ENCODE measurements at places on chromosomes 3 and 15. TPM values are rescaled to one million over a fixed set of nuclear protein-coding genes. Genes with fewer than 3 reads are reported as not detected.

Gene WDR53
- 8.9 TPM for total RNA-seq

Gene TGM5
- not detected for total RNA-seq

Gene ZNF660
- 0.50 TPM for total RNA-seq

Gene LDHAL6B
- total RNA-seq, result not detected

Gene SAMMSON
- not detected for total RNA-seq

Gene RAB43
- 15.6 TPM for total RNA-seq

Gene CLDN18
- total RNA-seq, result not detected

Gene NPAP1
- total RNA-seq, result not detected

Gene TLR9
- total RNA-seq, result under 0.01 TPM

Gene FSTL1
- 672 TPM for total RNA-seq

Gene FAM107A
- 48.1 TPM for total RNA-seq

Gene ITIH1
- not detected for total RNA-seq

Gene OIP5
- 16.9 TPM for total RNA-seq

Gene EDEM1
- 61.6 TPM for total RNA-seq

Gene CCR3
- not detected for total RNA-seq

Gene LMAN1L
- under 0.01 TPM for total RNA-seq

Gene PRICKLE2
- total RNA-seq, result 9.2 TPM

Gene DLL4
- total RNA-seq, result 72.7 TPM

Gene CACNA2D3
- not detected for total RNA-seq

Gene MEX3B
- total RNA-seq, result 10.9 TPM

Gene SMAD3
- total RNA-seq, result 90.6 TPM

Gene SLC28A2
- not detected for total RNA-seq

Gene MUC20
- total RNA-seq, result not detected

Gene AQP9
- 0.07 TPM for total RNA-seq

Gene AVEN
- 26.8 TPM for total RNA-seq

Gene KLHL40
- total RNA-seq, result under 0.01 TPM

Gene RAB6B
- total RNA-seq, result 0.72 TPM

Gene WDR48
- 37.9 TPM for total RNA-seq

Gene INKA1
- total RNA-seq, result 5.8 TPM

Gene RPP25
- 16.2 TPM for total RNA-seq

Gene HYAL3
- total RNA-seq, result 7.0 TPM

Gene SETMAR
- 16.1 TPM for total RNA-seq

Gene SLC51B
- total RNA-seq, result not detected

Gene CLRN1
- total RNA-seq, result not detected

Gene C3orf80
- total RNA-seq, result not detected

Gene AHSG
- total RNA-seq, result not detected

Gene MUC13
- not detected for total RNA-seq

Gene SLC22A14
- total RNA-seq, result 0.13 TPM

Gene KBTBD12
- total RNA-seq, result not detected

Gene TICRR
- total RNA-seq, result 10.9 TPM

Gene CPA3
- 16.1 TPM for total RNA-seq

Gene LSAMP
- under 0.01 TPM for total RNA-seq

Gene GOLGA6L1
- total RNA-seq, result not detected

Gene MASP1
- 0.27 TPM for total RNA-seq

Gene SHC4
- total RNA-seq, result 0.53 TPM
